ENCODE measurements at places on chromosomes 7 and 10.
A peak's percentile ranks its signal among the peaks of the same experiment; 100 is the strongest.

GRCh38 chr7:75599244-75599781 is 107.2 kb downstream of the SPDYE5 start:
- DNase-seq, result peak; percentile 20

DNA sequence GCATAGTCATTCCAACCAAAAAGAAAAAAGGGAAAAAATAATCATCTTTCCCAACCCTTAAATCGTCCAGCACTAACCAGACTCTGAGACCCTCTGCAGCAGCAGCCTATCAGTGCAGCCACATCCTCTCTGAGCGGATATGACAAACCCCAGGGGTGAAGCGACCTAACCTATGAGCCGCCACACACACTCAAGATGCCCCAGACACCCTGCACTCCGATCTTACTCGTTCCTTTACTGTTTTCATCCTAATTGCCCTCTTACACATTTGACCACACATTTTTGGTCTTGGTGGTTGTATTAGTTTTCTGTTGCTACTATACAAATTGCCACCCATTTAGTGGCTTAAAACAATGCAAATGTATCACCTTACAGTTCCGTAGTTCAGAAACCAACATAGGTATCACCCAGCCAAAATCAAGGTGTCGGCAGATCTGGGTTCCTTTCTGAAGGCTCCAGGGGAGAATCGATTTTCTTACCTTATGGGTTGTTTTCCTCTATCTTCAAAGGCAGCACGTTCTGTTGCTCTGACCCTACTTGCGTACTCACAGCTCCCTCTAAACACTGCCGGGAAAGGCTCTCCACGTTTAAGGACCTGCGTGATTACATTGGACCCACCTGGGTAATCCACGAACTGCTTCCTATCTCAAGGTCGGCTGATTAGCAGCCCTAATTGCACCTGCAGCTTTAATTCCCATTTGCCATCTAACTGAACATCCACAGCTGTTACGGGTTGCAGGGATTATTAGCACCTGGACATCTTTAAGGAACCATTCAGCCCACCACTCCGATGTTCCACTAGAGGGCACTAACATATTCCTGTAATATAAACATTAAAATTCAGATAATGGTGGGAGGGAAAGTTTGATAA is 37.3 kb upstream of the PRSS1 start:
- DNase-seq, result no peak

DNA sequence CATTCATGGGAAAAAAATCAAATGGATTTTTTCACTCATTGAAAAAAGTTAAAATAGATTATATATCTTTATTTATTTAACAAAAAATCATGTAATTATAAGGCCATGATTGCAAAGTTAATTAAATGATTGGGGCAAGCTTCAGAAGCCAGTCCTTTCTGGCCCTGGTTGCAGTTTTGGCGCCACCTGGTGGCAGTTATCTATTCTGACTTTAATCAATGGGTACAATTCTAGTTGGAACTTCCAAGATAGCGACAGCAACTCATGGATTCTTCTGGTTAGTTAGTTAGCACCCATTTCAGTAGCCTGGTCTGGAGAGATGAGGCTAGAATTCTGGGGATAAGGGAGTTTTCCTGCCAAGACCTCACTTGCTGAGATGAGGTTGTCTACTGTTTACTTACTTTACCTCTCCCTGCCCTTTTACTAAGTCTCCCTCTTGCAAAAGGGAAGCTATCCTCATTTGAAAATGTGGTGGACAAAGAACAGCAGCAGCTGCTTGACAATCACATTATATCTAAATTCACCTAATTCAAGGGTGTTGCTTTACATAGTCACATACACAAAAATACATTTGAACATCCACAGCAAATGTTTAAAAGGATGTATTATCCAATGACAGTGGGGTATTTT is 42.3 kb downstream of the NOC3L start:
- DNase-seq, result peak; percentile 68

DNA sequence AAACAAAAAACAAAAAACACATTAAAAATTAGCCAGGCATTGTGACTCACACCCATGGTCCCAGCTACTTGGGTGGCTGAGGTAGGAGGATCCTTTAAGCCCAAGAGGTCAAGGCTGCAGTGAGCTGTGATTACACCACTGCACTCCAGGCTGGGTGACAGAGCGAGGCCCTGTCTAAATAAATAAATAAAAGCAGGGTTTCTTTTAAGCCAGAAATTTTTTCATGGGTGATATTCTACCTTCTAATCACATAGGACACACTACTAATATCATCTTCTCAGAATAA is 14.2 kb upstream of the SVIL start:
- DNase-seq, result no peak

GRCh38 chr7:133941496-133941895 is 185.6 kb upstream of the LRGUK start:
- DNase-seq, result no peak

DNA sequence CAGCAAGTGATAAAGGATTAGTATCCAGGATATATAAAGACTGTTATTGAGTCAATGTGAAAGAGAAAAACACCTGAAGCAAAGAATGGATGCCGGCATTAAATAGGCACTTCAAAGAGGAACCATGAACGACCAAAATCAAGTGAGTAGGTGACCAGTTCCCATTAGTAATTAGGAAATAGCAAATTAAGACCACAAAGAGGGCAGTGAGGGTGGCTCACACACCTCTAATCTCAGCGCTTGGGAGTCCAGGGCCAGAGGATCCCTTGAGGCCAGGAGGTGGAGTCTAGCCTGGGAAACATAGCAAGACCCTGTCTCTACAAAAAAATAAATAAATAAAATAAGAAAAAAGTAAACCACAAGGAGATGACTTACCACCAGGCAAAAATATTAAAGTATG is 1.5 kb upstream of the ANTXRL start:
- no peak for DNase-seq

- no peak for DNase-seq
Measured at GRCh38 chr7:156777364-156778069, 115.5 kb downstream of the LMBR1 start.

DNA sequence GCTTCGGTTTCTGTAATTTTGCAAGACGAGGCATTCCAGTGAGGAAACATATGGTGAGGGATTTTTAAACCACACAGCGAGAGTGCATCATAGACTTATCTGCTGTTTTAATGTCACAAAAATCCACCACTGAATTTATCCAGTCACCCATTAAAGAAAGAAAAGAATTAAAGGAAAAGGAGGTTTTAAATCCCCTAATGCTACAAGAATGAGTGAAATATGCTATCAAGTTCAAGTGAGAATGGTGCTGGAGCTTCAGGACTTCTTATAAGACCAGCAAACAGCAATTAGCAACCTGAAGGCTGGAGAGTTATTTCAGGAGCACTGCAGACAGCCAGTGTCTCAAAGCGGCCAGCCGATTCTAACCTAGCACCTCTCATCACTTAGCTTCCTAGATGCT is 439.1 kb upstream of the MGMT start:
- DNase-seq, result no peak

GRCh38 chr10:22315455-22316285 is 518 bp upstream of the COMMD3 start:
- no peak for DNase-seq

DNA sequence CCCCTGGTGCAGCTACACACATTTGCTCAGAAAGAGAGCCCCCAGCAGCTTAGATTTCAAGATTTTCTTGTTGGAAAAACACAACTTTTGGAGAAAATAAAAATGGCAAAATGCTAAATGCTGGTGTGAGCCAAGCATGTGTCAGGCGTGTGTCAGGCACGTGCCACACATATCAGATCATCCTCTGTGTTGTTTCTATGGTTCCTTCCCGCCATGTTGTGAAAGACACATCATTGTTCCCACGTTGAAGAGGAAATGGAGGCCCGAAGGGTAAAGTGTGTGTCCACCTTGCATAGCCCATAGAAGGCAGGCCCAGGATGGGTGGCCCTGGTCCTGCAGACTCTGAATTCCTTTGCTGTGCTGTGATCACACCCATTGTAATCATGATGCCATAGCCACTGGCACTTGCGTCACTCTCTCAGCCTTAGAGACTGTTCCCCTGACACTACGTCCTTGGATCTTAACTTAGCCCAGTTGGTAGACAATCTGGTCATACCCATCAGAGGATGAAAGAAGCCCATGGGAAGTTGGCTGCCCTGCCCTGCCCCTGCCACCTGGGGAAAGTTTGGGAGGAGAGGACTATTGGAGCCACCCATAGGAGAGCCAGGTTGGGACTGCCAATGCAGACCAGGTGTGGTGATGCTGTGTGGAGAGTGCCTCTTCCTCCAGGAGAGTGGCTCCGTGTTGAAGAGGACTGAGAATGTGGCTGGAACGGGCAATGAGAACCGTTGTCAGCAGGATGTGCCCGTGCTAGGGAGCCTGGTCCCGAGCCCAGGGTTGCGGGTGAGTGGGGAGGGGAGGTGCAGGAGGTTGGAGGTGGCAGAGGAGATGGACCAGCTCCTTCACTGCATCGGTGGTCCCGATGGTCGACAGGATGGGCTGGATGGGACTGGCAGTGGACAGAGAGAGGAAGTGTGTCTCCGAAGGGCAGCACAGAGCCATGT is 65.6 kb upstream of the IGFBP3 start:
- no peak for DNase-seq

- DNase-seq, result no peak
Measured at GRCh38 chr7:27677912-27678612, 15.4 kb upstream of the HIBADH start.

GRCh38 chr10:123964953-123965352 is 73.3 kb upstream of the CPXM2 start:
- DNase-seq, result no peak

- DNase-seq, result no peak
Measured at GRCh38 chr7:80014511-80014910, 120.1 kb upstream of the GNAI1 start.

DNA sequence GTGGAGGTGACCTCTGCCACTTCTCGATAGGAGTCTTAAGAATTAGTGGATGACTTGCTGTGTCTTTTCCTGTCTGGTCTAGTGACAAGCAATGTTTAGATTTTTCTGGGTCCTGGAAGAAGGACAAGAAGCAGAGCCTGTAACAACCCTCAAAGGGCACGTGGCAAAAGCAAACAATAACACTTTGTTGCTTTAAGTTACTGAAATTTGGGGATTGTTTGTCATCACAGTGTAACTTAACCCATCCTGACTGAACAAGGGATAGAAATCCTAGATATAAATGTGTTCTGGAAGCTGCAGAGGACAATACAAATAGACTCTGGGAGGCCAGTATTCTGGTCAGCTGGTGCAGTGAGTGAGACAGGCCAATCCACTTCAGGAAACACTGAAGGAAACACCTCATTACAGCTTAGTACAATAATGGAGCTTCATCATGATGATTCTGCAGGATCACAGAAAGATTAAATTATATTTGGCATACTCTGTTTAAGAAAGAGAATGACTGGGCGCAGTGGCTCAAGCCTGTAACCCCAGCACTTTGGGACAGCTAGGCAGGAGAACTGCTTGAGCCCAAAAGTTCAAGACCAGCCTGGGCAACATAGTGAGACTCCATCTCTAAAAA is 23.3 kb downstream of the ENKUR start:
- no peak for DNase-seq
